CD4-positive, alpha-beta T cell treated with Interleukin-17A for 4 hours (primary cell): ENCODE measurements at places on chromosomes 5 and 9.
A peak's percentile ranks its signal among the peaks of the same experiment; 100 is the strongest.

DNA sequence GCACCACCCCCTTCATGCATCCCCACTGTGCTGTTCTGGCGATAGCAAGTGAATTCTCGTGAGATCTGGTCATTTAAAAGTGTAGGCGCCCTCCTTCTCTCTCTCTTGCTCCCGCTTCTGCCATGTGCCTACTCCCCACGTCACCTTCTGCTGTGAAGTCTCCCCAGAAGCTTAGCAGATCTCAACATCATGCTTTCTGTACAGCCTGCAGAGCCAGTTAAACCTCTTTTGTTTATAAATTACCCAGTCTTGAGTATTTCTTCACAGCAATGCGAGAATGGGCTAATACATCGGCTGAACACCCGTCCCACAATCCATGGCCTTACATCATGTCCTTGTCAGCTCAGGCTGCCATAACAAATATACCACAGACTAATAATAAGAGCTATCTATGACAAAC is 17.4 kb downstream of the SHC3 start:
- DNase-seq, result no peak

- no peak for DNase-seq
Observed at GRCh38 chr5:15256485-15256884, 243.5 kb upstream of the FBXL7 start.

- DNase-seq, result no peak
Observed at GRCh38 chr5:139296198-139296597, 2.7 kb downstream of the MATR3 start.

- DNase-seq, result no peak
Observed at GRCh38 chr9:16184964-16185646, 632.3 kb downstream of the CCDC171 start.

GRCh38 chr5:91269198-91269597 is 113.9 kb downstream of the ARRDC3 start:
- peak; percentile 49 for DNase-seq

DNA sequence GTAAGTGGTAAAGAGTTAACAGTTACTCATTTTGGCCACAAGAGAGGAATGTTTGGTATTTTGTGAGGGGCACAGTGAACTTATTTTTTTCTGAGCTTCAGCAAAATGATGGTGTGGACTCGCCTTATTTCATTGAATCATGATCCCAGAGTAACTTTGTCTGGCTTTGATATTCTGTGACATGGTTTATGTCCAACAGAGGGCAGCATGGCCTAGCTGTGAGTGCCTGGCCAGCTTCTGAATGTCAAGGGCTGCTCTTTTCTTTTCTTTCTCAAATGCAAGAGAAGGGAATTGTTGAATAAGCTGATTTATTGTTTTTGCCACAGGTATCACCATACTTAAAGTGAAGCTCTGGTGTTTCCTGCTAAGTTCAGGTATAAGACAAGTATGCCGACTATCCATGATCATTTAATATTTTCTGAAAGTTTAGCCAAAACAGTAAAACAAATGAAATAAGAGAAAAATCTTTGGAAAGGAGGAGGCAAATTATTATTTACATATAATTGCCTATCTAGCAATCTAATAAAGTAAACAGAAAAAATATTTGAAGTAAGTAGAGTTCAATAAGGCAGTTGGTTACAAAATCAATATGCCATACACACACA is 31.7 kb downstream of the MRPL22 start:
- no peak for DNase-seq

DNA sequence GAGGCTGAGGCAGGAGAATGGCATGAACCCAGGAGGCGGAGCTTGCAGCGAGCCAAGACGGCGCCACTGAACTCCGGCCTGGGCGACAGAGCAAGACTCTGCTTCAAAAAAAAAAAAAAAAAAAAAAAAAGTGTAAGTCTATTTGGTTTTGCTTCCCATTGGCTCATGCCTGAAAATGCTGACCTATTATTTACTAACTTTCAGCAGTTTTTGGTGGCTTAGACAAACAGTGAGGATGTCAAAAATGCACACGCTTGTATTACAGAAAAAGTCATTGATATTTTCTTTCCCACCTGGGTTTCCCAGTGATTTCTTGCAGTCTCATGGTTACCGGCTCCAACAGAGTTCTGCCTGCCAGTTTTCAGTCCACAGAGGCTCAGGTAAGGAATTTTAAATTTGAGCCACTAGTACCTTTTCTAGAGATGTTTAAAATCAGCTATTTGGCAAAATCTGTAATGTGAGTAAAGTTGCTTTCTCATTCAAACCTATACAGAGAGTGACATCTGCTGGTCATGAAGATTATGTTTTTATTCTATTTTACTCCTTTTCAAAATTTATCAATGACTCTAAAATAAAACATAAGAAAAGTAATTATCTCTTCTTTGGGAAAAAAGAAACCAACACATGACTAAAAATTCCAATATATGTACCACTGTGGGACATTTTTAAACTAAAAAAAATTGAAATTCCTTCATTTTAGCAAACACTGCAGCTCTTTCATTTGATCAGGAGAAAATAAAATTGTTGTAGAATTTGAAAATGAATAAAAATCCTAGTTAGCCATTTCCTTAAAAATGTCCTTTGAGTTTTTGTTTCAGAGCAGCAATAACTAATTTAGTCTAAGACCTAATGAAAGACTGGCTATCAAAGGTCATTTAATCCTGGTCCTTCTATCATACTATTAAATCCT is 8.8 kb downstream of the FAM200C start:
- DNase-seq, result no peak
